ENCODE measurements at places on chromosomes 2 and 18.

DNA sequence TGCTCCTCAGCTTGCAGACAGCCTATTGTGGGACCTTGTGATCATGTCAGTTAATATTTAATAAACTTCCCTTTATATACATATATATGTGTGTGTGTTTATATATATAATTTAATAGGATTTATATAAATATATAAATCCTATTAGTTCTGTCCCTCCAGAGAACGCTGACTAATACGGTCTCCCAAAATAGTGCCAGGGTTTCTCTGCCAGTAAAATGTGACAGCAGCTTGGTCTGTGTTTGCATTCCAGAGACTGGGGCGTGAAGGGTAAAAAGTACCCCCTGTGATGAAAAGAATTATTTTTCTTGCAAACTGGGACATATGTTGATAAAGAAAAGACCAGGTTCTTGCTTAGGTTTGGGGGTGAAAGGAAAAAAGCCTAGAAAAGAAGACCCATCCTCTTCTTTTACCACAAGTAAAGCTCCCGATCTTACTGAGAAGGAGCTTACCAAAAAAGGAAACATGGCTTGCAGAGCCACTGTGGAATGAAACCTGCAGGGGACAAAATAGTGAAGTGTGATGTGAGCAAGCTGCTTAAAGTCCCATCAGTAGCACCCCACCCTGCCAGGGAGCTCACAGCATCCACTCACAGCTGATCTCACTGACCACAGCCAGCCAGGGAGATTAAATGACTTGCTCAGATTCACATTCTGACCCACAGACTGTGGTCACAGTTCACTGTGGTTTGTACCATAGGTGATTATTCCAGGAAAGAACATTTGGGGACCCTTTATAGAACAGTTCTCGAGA is 110.9 kb upstream of the RMP24 start:
- DNase-seq: no peak

DNA sequence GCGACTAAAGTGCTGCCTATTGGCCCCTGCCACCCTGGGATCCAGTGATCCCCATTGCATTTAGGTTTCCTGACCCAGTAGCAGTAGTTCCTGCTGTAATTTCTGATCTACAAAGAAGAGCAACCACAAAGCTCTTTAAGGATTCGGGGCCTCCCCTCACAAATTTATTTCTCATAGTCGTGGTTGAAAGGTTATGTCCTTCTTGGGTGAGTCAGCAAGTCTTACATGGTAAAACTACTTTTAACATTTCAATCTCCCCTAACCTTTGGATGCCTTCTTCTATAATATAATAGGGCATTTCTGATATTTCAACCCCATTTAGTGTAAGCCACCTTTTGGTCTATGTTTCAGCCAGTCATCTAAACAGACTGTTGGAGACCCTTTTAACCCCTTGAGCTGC is 14.9 kb downstream of the PIKFYVE start:
- DNase-seq: no peak

GRCh38 chr2:72153924-72154323 is 6.3 kb upstream of the CYP26B1 start:
- no peak for DNase-seq

DNA sequence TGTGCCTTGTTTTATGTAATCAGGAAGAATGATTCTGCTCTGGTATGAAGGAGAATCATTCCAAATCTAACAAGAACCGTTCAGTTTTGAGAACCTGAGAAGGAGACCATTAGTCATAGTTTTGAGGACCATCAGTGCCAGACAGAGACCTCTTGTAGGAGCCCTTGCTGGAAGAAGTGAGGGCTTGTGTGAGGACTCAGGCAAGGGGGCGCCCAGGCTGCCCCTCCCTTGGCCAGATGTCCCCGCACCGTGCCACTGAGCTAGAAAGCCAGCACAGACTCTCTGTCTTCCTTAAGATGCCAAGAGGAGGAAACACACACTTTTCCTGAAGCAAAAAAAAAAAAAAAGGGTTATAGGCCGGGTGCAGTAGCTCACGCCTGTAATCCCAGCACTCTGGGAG is 55.7 kb upstream of the SLC39A10 start:
- DNase-seq: no peak

DNA sequence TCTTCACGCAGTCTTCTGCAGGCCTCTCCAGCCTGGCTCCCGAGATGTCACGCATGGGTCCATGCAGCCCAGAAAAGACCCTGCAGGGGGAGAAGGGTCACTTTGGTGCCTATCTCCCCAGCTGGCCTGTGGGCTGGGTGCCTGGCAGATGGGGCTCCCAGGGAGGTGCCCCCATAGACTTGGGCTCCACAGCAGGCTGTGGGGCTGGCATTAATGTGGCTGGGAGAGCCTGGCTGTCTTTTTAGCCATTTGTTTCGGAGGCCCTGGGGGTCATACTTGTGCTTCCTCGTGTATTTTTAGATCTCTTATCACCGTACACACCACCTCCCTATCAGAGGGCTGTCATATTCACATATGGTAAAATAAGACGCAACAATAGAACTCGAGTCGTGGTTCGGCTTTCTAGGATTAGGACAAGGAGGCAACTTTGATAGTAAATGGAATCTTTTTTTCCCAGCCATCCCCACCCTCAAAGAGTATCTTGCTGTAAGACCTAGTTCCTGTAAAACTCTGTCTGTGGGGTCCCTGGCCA is 74.5 kb downstream of the LRRFIP1 start:
- no peak for DNase-seq

DNA sequence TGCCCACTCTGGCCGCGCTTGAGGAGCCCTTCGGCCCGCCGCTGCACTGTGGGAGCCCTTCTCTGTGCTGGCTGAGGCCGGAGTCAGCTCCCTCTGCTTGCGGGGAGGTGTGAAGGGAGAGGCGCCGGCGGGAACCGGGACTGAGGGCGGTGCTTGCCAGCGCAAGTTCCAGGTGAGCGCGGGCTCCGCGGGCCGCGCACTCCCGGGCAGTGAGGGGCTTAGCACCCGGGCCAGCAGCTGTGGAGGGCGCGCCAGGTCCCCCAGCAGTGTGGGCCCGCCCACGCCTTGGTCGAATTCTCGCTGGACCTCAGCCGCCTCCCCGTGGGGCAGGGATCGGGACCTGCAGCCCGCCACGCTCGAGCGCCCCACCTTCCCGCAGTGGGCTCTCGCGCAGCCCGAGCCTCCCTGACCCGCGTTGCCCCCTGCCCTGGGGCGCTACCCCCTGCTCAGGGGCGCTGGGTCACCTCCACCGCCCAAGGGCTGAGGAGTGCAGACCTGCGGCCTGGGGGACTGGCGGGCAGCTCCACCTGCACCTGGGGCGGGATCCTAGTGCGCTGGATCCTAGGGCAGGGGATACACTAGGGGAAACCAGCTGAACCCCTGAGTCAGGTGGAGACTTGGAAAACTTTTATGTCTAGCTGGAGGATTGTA is 97.3 kb downstream of the CD8B2 start:
- DNase-seq: no peak

GRCh38 chr2:171524018-171524401 is 1.7 kb downstream of the CYBRD1 start:
- no peak for DNase-seq

DNA sequence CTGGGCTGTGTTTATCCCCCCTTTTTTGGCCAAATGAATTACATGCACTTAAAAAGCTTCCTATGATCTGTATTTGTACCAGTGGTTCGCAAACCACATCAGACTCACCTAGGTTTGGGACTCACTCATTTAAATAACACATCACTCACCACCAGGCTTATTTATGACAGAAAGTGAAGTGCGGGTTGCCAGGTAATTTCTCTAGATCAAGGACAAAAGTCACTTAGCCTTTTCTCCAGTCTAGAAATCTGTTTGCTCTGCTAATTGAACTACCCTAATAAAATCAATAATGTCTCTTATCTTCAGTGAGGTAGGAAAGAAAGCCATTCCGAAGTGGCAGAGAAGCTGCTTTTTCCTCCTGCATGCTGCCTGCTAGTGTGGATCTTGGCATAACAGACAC is 88.1 kb upstream of the SLC8A1 start:
- DNase-seq: no peak

DNA sequence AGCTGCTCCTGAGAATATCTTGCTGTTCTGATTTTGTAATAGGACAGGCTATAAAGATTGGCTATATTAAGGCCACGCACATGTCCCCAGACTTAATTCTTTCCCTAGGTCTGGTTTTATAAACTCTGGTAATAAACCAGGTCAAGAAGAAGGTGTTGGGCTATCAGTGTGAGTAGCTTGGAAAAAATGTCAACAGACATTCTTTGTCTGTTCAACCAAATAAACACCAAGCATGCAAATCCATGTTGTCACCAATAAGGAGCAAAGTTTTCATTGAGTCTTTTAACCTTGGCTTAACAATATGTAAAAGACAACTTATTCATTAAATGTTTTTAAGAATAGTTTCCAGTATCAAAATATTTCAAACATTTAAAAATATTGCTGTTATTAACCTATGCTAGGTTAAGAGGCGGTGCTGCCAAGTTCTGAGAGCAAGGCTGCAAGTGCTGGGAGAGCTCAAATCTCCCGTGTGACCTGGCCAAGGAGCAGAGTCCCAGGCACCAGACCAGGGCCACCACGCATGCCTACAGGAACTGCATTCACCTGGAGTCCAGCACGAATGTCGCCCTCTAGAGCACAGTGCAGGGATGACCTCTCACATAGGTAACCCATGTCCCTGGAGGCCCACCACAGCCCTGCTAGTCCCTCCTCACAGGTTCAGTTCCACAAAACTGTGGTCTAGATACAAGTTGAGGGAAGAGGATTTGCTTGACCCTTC is 120.5 kb upstream of the POU3F3 start:
- no peak for DNase-seq

DNA sequence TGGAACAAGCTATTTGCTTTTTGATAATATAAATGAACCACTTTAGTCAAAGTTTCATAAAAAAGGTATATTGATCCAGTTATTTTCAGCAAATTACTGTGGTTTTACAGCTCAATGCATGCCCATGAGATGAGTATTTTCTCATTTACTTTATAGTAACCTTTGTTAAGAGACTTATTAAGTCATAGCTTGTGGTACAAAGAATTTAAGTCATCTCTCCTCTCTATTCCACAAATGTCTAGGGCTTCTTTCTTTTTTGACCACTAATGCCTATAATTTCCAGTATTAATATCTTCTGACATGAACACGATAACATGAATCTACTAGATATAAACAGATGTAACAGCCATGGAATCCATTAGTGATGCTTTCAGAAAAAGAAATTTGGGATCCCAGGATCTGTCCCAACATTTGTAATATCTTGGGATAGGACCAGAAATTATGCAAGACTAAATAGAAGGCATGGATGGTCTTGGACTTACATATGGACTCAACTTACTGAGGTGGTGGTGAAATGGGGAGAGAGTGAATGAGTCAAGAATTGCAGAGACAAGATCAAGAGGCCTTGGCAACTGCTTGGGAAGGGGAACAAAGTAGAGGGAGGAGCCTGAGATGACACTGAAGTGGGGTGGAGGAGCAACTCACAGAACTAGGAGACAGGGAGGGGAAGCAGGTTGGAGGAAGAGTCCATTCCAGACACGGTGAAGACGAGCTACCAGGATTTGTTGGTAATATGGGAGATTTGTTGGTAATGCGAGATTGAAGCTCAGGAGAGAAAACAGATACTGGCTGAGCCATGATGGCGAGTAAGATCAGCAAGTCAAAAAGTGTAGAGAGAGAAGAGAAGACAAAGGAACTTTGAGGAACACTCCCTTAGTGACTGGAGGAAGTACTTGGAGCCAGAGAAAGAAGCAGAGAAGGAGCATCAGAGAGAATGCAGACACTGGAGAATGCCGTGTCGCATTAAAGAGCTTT is 42.4 kb upstream of the KDM3A start:
- no peak for DNase-seq

DNA sequence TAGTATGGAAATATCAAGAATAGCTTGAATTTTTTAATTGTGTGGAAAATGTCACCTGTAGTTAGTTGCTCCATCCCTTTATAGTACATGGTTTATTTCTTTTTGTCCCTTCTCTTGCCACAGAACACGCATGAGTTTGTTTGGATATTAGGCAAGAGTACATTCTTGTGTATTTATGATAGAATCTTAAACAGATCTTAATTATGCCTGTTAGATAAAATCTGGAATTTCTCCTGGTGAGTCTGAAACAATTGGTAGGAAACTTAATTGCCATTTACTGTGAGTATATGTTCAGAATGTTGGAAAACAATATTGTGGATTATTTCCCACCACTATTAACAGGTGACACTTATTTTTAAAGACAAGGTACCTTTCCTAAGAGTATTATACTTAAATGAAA is 30.2 kb upstream of the CABYR start:
- DNase-seq: no peak

DNA sequence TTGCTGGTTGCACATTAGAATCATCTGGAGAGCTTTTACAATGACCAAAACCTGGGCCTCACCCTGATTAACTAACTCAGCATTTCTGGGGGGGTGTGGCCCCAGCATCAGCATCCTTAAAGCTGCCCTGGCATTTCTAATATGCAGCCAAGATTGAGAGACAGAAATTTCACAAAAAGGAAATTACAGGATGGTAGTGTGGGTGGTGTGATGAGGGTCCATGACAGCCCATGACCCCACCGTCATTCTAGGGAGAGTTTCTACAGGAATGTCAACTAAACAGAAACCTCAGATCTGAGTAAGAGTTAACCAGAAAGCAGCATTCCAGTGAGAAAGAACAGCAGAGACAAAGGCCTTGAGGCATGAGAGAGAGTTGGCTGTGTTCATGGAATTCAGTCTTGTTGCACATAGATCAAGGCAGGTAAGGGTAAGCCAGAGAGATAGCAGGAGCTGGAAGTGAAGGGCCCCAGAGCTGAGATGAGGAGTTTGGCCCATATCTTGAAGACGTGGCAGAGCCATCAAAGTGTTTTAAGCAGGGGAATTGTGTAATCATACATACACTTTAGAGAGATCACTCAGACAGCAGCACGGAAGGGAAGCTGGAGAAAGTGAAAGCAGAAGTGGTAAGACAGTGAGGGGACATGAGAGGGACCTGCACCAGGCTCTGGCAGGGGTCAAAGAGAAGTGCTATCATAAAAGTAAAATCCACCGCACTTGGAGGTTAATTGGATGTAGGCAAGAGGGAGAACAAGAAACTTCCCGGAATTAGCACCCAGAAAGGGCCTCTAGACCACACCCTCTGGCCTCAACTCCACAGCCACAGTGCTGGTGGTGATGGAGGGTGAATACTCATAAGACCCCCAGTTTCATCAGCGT is 7.8 kb upstream of the TRABD2A start:
- DNase-seq: no peak

GRCh38 chr2:240648650-240649275 is 23.5 kb downstream of the GPR35 start:
- DNase-seq: no peak

DNA sequence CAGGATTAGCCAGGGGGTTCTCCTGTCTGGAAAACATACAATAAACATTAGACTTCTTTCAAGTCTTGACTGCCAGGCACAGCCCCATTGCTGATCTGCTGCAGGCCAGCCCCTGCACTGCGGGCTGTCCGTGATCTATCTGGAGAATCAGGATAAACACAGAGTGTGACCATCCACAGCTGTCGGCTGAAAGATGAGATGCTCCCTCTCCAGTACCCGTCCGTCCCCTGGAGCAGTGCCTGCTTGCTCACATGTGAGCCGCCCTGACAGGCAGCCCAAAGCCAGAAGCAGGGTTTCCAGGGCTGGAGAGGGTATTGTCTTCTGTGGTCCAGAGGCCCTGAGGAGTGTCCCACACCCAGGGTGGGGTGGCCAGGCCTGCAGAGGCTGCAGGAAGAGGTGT is 46.1 kb upstream of the FOSL2 start:
- no peak for DNase-seq
